ENCODE measurements at places on chromosomes 2 and 18.

DNA sequence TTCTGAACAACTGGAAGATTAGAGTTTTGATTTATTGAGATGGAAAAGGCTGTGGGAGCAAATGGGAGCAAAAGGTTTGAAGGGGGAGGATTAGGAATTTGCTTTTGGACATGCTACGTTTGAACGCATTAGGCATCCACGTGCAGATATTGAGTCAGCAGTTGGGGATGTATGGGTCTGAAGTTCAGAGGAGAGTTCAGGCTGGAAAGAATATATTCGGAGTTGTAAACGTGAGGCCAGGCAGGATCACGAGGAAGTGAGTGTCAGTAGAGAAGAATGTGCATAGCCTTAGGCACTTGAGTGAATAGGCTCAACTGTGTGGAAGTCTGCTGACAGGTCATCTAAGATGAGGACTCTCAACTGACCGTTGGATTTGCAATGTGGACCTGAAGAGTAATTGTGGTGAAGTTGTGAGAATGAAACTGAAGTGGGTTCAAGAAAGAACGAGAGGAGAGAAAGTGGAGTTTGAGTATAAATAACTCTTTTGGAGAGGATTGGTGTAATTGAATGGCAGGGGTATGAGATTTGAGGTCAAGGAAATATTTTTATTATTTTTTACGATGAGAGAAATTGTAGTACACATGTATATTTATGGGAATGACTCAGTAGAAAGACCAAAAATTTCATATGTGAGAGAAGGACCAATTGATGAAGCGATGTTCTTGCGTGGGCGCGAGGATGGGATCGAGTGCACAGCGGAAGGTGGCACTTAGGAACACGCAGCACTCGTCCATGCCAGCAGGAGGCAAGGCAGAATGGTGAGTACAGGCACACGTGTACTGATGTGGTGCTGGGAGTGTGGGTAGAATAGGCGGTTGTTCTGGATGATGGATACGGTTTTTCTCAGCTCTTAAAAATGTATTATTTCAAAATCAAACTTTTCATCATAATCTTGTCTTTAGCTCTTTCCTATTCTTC is 40.5 kb upstream of the POLE4 start:
- no peak for DNase-seq

GRCh38 chr2:15939556-15939853 is 845 bp upstream of the MYCN start:
- DNase-seq, result no peak

- DNase-seq, result no peak
These were observed 343.9 kb upstream of the ACVR2A start for GRCh38 chr2:147500819-147501395.

- DNase-seq, result no peak
These were observed 2.4 kb upstream of the KCNF1 start for GRCh38 chr2:10909050-10909995.

DNA sequence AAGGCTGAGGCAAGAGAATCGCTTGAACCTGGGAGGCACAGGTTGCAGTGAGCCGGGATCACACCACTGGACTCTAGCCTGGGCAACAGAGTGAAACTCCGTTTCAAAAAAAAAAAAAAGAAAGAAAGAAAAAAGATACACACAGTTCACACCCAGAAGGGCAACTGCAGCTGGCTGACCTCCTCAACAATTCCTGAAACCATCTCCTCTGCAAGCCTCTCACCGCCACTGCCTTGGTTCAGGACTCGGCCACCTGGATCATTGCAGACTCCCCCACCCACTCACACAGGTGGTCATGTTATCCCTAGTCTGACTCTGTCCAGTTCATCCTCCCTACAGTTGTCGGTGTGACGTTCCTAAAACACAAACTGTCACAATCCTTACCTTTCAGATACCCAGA is 2.2 kb downstream of the CYS1 start:
- DNase-seq, result no peak

- DNase-seq, result no peak
These were observed 506.6 kb downstream of the ERBB4 start for GRCh38 chr2:212032032-212032431.

- DNase-seq, result peak; percentile 81
These were observed 422.3 kb upstream of the CELF4 start for GRCh38 chr18:37987901-37988300.
